Activated gamma-delta T cell treated with Interleukin-2 at 50 U/mL for 16 hours (primary cell): ENCODE measurements at places on chromosomes 3 and 15.

GRCh38 chr3:13615019-13615528 is 66.1 kb downstream of the FBLN2 start:
- DNase-seq: no peak

DNA sequence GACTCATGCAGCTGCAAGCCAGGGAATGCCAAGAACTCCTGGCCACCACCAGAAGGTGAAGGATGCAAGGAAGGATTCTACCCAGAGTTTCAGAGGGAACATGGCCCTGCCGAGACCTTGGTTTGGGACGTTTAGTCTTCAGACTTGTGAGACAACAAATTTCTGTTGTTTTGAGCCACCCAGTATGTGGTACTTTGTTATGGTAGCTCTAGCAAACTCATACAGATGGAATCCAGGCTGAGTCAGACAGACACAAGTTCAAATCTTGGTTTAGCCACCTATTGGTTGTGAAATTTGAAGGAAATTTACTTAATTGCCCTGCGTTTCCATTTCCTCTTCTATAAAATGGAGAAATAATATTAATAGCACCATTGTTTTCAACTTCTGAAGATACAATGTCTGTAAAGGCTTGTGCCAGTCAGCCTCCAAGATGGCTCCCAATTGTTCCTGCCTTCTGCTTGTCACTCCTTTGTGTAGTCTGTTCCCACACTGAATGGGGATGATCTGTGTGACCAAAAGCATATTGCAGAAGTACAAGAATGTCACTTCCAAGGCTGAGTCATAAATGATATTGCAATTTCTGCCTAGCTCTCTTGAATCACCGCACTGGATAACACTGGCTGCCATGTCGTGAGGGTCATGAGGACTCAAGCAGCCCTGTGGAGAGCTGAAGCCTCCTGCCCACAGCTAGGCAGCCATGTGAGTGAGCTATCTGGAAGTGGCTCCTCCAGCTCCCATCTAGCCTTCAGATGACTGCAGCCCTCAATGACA is 223.5 kb upstream of the PROK2 start:
- DNase-seq: no peak

- DNase-seq: no peak
Measured at GRCh38 chr15:58875343-58875742, 58.1 kb downstream of the SLTM start.

DNA sequence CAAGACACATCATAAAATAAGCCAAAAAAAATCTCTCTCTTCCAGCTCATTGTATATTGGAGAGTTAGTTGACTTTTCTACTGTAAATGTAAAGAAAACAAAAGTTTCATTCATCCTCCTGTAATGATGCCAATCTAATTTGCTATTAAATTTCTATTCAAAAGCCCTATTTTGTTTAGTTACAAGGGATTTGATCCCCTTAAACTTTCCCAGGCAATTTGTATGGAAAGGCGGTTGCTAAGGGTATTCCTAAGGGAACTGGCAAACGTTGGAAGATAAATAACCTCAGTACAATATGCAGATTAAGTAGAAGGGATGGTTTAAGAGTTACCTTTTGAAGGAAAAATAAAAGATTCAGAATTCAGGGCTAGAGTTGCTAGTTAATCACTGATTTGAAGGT is 352.7 kb downstream of the TIGIT start:
- no peak for DNase-seq

DNA sequence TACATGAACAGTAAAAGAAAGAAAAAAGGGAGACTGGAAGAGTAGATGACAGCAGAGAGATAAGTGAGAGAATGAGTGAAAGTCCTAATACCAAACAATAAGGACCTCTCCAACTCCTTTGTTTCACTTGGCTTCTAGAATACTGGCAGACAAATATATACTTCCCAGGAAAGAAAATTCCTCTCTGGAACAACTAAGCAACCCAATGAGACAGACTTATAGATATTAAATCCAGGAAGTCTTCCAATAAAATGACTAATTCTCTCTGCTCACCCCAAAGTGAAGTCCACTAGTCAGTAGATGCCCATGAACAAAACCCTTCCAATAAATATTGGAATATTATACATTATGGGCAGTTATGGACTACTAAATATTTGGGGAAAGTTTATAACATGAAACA is 114.2 kb downstream of the NEDD4 start:
- DNase-seq: no peak

DNA sequence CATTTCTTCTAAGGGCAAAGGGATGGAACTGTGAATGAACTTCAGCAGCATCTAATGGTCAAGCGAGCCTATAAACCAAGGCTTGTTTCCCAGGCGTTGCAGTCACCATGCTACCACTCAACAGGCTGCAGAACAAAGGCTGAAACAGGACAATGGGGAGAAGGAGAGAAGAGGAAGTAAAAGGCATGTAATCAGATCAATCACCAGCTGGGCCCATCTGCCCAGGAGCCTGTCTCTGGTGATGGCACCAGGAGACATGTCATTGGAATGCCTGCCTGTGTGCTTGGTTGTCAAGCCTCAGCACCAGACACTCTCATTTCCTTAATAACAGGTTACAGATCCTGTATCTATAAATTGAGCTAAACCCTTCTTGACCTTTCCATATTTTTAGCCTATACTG is 81.7 kb upstream of the UMPS start:
- no peak for DNase-seq

DNA sequence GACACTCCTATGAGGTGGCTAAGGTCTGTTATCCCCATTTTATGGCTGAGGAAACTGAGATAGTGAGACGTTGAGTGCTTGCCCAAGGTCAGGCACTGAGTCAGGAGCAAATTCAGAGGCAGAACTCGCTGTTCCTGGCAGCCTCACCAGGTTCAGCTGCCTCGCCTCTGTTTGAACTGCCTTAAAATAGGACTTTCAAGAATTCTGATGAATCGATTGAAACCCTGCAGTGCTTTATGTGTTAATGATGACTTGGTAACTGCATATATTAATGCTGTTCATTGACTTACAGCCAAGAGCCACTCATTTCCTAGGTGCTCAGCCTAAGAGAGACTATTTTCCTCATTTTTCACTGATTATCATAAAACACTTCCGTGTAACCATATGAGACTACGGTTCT is 79.5 kb upstream of the BHLHE40 start:
- no peak for DNase-seq

GRCh38 chr3:156518726-156519125 is 36.2 kb downstream of the SSR3 start:
- DNase-seq: no peak

DNA sequence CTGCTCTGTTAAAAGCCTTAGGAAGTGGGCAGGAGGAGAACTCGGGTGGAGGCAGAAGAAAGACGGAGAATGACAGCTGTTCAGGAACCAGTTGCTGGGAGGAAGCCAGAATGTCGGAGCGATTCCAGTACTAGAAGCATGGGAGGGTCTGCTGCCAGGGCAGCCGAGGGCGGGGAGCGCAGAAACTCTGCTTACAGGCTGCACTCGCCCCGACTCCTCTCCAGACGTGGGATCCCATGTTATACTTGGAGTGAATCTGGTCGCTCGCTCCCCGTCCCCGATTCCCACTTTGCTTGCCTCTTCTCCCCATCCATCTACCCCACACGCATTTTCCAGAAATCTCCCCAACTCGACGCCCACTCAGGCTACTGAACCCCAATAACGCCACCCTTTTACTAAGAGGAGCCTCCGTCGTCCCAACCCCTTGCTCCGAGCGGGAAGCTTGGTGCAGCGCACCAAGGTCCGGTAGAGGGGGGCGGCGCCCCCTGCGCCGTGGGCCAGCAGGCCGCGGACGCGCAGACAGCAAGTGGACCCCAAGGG is 665 bp downstream of the GATM start:
- DNase-seq: no peak

- no peak for DNase-seq
Measured at GRCh38 chr15:90981681-90982080, 12.7 kb downstream of the PRC1 start.

DNA sequence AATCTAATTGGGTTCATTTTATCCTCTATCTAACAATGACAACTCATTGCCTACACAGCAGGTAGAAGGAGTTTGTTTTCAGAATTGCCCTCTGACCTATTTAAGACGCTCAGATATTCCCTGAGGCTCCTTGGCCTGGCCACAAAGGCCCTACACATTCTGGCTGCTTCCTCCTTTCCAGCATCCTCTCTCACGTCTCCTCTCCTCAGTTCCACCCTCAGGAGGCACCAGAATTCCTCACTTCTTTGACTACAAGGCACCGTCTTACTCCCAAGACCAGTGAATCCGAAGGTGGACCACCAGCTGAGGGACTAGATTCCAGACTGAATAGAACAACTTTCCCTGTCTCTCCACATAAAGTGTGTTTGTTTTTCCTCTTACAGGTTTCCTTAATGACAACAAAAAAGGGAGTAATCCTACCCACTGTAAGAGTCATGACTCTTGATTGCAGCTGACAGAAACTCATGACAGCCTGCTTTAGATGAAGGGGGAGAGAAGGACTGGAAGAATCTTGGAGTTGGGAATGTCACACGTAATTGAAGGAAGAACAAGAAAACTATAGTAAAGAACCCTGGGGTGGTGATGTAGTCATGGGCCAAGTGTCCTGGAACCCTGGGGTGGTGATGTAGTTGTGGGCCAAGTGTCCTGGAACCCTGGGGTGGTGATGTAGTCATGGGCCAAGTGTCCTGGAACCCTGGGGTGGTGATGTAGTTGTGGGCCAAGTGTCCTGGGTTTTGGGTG is 22.0 kb upstream of the MUC20 start:
- DNase-seq: no peak

DNA sequence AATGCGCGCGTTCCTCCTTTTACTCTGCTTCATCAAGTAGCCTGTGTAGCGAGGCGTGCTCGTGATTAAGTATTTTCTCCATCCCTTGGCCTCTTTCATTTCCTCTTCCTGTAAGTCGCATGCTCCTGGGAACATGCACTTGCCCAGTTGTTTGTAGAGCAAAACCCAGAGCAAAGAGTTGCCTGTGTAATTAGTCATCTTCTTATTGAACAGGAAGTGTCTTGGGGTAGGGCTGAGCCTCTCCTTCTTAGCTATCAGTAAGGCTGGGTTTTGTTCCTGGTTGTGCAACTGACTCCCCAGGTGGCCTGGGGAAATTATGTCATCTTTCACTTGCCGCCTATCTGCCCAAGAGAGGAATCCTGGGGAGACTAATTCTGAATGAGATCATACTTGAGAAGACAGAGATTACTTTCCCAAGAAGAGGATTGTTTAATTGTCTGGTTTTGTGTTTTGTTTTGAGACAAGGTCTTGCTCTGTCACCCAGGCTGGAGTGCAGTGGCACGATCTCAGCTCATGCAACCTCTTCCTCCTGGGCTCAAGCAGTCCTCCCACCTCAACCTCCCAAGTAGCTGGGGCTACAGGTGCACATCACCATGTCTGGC is 14.9 kb downstream of the LIPH start:
- no peak for DNase-seq

GRCh38 chr15:41621200-41622193 is 38.7 kb upstream of the MGA start:
- peak; percentile 67 for DNase-seq

DNA sequence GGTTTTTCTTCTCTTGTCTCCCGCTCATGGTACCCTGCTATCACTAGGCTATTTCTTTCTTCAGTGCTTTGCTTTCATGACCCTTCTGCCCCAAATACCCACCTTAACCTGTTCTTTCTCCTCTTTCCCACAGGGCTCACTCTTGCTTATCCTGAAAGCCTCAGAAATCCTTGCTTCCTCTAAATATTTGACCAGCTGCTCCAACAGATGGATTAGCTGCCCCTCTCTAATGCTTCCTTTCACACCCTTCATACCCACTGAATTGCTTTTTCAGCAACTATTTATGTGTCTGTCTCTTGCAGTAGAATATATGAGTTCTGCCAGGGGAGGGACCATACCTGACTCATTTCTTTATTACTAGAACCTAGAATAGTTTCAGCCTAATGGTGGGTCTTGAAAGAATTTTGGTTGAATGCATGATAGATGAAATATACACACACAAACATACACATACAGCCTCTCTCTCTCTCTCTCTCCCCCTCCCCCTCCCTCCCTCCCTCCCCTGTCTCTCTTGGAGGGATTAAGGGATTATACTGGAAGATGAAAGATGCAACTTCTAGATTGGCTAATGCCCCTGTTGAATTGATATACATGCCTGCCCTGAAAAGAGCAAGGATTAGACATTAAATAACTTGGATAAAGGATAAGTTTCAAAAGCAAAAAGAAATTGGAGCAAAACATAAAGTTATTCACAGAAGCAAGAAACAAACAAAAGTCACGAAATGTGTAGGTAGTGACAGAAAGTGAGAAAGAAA is 95.0 kb upstream of the GADL1 start:
- DNase-seq: no peak
